ENCODE measurements at places on chromosomes 13 and 19. TPM values are rescaled to one million over a fixed set of nuclear protein-coding genes. Genes with fewer than 3 reads are reported as not detected.

Gene NLRP11
- not detected for total RNA-seq

Gene ZNF345
- 5.2 TPM for total RNA-seq

DNA sequence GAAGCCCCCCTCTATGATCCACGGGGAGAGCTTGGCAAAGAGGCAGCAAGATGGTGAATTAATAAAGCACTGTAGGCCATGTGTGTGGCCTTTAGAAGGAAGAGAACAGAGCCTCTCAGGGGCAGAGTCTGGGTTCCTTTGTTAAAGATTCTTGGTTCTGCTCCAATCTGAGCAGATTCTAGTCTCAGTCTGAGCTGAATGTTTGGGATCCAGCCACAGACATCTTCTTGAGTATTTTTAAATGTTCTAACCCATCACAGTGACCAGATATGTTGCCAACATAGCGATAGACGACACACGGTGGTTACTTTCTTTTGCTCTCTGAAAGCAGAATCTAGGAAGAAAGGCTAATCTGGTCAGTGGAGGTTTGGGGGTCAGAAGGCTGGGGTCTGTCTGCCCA, 147.5 kb upstream of the GPR12 start:
- H3K4me1 ChIP-seq: no peaks in the 10 kb centered on the region
- H3K36me3 ChIP-seq: no peaks in the 10 kb centered on the region
- H3K27me3 ChIP-seq: peaks cover 7% of the 10 kb centered on the region
- no peak overlapping the region for H3K4me3 ChIP-seq
- no peak for DNase-seq

- no peak for DNase-seq
- H3K4me3 ChIP-seq: no peak overlapping the region
- H3K27me3 ChIP-seq: no peaks in the 10 kb centered on the region
Measured at GRCh38 chr13:48356750-48357149, 53.2 kb downstream of the RB1 start.

DNA sequence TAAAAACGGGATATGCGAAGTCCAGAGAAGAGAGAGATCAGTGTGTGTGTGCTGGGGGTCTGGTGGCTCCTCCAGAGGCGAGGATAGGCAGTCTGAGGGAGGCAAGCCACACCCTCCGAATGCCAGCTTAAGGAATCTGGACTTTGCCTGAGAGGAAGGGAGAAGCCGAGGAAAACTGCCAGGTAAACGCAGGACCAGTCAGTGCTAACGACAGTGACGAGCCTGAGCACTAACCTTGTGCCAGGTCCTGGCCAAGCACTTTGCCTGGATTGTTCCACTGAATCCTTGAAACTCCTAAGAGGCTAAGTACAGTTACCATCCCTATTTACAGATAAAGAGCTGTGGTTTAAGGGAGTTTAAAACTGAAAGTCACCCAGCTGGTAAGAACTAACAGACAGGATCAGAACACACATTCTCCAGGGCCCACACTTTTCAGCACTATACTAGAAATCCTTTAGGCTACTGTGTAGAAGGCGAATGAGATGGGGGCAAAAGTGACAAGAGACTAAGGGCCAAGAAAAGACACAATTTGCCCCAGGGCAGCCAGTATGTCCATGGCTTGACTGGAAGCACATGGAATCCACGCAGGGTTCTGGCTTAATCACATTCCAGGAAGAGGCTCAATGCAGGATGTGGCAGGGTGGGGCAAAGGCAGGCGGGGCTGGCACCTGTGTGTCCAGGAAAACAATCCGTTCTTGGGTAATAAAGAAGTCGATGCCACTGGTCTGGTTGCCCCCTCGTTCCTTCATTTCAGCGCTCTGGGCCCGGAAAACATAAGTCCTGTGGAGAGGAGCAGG, 15.1 kb downstream of the SMG9 start:
- H3K4me3 ChIP-seq: no peak overlapping the region
- DNase-seq: peak; percentile 87
- no peaks in the 10 kb centered on the region for H3K4me1 ChIP-seq
- H3K27me3 ChIP-seq: no peaks in the 10 kb centered on the region

Gene ZNF709
- total RNA-seq: 3.3 TPM

Gene SNRPA
- total RNA-seq: 85.3 TPM

DNA sequence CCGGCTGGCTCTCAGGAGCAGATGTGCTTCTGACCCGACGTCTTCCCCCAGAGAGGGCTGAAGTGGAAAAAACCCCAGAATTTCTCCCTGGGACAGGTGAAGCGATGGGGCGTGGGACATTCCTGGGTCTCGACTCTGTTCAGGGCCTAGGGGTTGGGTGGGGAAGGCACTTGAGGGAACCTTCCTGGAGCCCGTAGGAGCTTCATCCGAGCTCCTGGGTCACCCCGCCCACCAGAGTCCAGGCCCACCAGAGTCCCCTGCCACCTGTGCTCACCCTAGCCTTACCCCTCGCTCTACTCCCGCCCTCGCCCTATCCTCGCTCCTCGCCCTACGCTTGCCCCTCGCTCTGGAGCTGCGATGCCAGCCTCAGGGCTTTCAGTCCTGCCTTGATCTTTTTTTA, 23.2 kb downstream of the EPN1 start:
- H3K4me1 ChIP-seq: peaks cover 14% of the 10 kb centered on the region
- H3K27me3 ChIP-seq: no peaks in the 10 kb centered on the region
- no peak overlapping the region for H3K4me3 ChIP-seq
- H3K36me3 ChIP-seq: peaks cover 16% of the 10 kb centered on the region

- H3K4me3 ChIP-seq: no peak overlapping the region
- no peak for DNase-seq
- no peaks in the 10 kb centered on the region for H3K27me3 ChIP-seq
Measured at GRCh38 chr13:102872131-102872530, 26.3 kb downstream of the ERCC5 start.

Gene SLITRK1
- 0.20 TPM for total RNA-seq

Gene NUDT15
- total RNA-seq: 0.40 TPM

DNA sequence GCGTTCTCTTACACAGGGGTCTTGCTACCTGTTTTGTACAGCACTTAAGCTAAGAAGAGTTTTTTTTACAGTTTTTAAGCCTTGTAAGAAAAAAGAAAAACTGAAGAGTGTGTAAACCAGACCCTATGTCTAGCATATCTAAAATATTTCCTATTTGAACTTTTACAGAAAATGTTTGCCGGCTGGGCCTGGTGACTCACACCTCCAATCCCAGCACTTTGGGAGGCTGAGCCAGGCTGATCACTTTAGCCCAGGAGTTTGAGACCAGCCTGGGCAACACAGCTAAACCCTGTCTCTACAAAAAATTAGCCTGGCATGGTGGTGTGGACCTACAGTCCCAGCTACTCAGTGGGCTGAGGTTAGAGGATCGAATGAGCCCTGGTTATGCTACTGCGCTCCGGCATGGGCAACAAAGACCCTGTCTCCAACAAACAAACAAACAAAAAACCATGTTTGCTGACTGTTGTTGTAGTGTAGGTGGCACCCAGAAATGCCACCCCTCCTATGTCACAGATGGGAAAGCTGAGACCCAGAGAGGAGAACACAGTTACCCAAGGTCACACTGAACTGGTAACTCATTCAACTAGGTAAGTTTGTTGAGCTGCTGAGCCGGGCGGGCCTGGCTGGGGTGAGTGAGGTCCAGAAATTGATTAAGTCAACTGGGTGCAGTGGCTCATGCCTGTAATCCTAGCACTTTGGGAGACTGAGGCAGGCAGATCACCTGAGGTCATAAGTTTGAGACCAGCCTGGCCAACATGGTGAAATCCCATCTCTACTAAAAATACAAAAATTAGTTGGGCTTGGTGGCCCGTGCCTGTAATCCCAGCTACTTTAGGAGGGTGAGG, 1.9 kb upstream of the VASP start:
- no peak overlapping the region for H3K4me3 ChIP-seq
- no peaks in the 10 kb centered on the region for H3K36me3 ChIP-seq
- peaks cover 17% of the 10 kb centered on the region for H3K4me1 ChIP-seq
- no peak for DNase-seq
- no peaks in the 10 kb centered on the region for H3K27me3 ChIP-seq
- peak overlapping the region; percentile 98 for H3K27ac ChIP-seq

Gene FGF9
- 1.8 TPM for total RNA-seq

- H3K27ac ChIP-seq: peak overlapping the region; percentile 63
- H3K36me3 ChIP-seq: no peaks in the 10 kb centered on the region
- peak overlapping the region; percentile 10 for H3K4me3 ChIP-seq
- peaks cover 19% of the 10 kb centered on the region for H3K4me1 ChIP-seq
- no peak for DNase-seq
Measured at GRCh38 chr19:3179739-3180293, 1.2 kb downstream of the S1PR4 start.

DNA sequence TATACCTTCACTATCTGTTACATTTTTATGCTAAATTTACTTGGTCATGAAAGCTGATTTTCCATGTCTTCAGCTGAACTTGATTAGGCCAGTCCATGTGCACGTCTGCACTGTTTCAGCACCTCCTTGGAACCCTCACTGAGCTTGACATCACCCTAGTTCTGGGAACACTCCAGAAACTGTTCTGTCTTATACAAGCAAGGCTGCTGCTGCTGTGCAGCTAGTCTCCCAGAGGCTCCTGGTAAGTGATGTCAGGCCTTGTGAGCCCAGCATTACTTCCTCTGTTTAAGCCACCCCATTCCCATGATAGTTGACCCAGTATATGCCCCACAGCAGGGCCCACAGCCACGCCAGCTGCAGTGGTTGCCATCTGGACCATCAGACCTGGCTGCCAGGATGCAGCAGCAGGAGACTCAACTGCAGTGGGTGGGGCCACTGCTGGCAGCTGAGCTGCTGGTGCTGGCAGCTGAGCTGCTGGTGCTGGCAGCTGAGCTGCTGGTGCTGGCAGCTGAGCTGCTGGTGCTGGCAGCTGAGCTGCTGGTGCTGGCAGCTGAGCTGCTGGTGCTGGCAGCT, 90.5 kb upstream of the AKAP11 start:
- H3K4me1 ChIP-seq: no peaks in the 10 kb centered on the region
- no peak overlapping the region for H3K27ac ChIP-seq
- no peaks in the 10 kb centered on the region for H3K27me3 ChIP-seq
- no peak for DNase-seq

Gene PLIN4
- 33.7 TPM for total RNA-seq

Gene CFAP97D2
- total RNA-seq: not detected

GRCh38 chr13:108742701-108743451, 113.5 kb downstream of the MYO16 start:
- DNase-seq: no peak
- no peaks in the 10 kb centered on the region for H3K4me1 ChIP-seq
- no peak overlapping the region for H3K27ac ChIP-seq
- H3K27me3 ChIP-seq: no peaks in the 10 kb centered on the region
- H3K36me3 ChIP-seq: no peaks in the 10 kb centered on the region

Gene SPRED3
- 0.14 TPM for total RNA-seq

DNA sequence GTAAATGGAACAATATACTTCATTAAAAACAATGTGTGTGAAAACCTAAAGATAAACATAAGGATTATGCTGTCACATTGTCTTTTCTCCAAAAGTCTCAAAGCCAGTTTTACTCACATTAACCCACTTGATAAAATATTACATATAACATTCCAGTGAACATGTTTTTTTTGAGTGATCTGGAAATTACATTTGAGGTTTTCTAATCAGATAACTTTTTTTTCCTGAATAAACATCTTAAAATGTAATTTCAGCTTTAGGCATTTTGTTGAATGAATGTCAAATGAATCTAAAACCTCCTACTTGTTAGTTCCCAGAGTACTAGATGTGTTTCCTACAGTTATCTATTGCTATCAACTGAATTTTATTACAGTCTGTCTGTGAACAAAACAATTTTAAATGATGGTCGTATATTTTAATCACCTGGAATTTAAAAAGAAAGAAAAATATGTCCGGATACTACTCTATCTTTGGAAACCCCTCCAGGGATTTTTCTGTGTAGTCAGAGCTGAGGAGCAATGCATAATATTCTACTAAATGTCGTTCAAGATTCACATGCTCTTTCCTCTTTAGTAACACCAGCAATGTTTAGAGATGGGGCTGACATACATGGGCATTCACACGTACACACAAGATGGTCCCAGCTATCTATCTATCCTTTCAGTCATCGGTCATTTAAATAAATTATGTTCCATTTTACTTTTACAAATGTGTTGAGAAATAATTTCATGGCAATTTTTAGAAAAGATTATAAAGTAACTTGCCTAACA, 283.9 kb downstream of the KLF12 start:
- no peaks in the 10 kb centered on the region for H3K4me1 ChIP-seq
- no peak overlapping the region for H3K27ac ChIP-seq
- no peaks in the 10 kb centered on the region for H3K36me3 ChIP-seq
- H3K4me3 ChIP-seq: no peak overlapping the region
- DNase-seq: no peak
- no peaks in the 10 kb centered on the region for H3K27me3 ChIP-seq

GRCh38 chr19:2923510-2923909, 21.3 kb downstream of the ZNF77 start:
- H3K27ac ChIP-seq: no peak overlapping the region
- H3K27me3 ChIP-seq: no peaks in the 10 kb centered on the region
- peaks cover 5% of the 10 kb centered on the region for H3K36me3 ChIP-seq
- DNase-seq: no peak
- peaks cover 8% of the 10 kb centered on the region for H3K4me1 ChIP-seq
- no peak overlapping the region for H3K4me3 ChIP-seq

GRCh38 chr19:681029-682019, 5.1 kb downstream of the FSTL3 start:
- peak overlapping the region; percentile 97 for H3K27ac ChIP-seq
- no peaks in the 10 kb centered on the region for H3K36me3 ChIP-seq
- DNase-seq: peak; percentile 92
- H3K27me3 ChIP-seq: peaks cover 15% of the 10 kb centered on the region
- peaks cover 17% of the 10 kb centered on the region for H3K4me1 ChIP-seq
- H3K4me3 ChIP-seq: no peak overlapping the region

GRCh38 chr13:59266478-59267063, 897.2 kb downstream of the DIAPH3 start:
- H3K27ac ChIP-seq: no peak overlapping the region
- no peak overlapping the region for H3K4me3 ChIP-seq
- H3K27me3 ChIP-seq: no peaks in the 10 kb centered on the region
- H3K36me3 ChIP-seq: no peaks in the 10 kb centered on the region
- H3K4me1 ChIP-seq: no peaks in the 10 kb centered on the region

GRCh38 chr13:22455036-22455435, 725.7 kb upstream of the SGCG start:
- H3K4me3 ChIP-seq: no peak overlapping the region
- no peaks in the 10 kb centered on the region for H3K36me3 ChIP-seq
- H3K27ac ChIP-seq: no peak overlapping the region
- no peak for DNase-seq

Gene VAV1
- 8.1 TPM for total RNA-seq

Gene FGF14
- 2.4 TPM for total RNA-seq

GRCh38 chr13:113535381-113535781, 44.9 kb upstream of the DCUN1D2 start:
- peak; percentile 52 for DNase-seq
- H3K36me3 ChIP-seq: no peaks in the 10 kb centered on the region
- H3K27me3 ChIP-seq: no peaks in the 10 kb centered on the region
- no peak overlapping the region for H3K4me3 ChIP-seq
- peaks cover 4% of the 10 kb centered on the region for H3K4me1 ChIP-seq
- H3K27ac ChIP-seq: peak overlapping the region; percentile 53

Measured in transverse colon (tissue), 4 donors.